GM20000 (cell line): ENCODE measurements at places on chromosomes 16 and 17.
A peak's percentile ranks its signal among the peaks of the same experiment; 100 is the strongest.

- DNase-seq, result peak; percentile 75
Measured at GRCh38 chr17:64780096-64781013, 118.2 kb upstream of the SMURF2 start.

GRCh38 chr16:66342294-66342900, 24.1 kb upstream of the CDH5 start:
- DNase-seq, result peak; percentile 42

- DNase-seq, result no peak
Measured at GRCh38 chr16:8686031-8686621, 11.7 kb downstream of the ABAT start.

GRCh38 chr16:79417601-79418008, 182.9 kb downstream of the MAF start:
- DNase-seq, result no peak

DNA sequence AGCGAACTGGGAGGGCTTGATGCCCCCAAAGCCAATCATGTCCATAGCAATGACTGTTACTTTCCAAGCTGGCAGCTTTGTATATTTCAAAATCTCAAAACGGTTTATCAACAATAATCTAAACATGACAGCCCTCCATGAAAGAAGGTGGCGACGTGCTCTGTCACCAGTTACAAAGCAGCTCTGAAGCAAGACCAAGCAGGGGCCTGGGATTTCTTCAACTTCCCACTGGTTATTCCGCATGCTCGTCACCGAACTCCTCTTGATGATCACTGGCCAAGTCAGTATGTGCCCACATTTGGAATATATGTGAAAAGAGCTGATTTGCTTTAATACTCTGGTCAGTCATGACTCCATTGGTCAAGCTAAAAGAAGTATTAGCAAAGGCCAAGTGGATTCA, 175.6 kb downstream of the VPS53 start:
- DNase-seq, result no peak

GRCh38 chr17:11996722-11997146, 541 bp downstream of the ZNF18 start:
- peak; percentile 53 for DNase-seq

DNA sequence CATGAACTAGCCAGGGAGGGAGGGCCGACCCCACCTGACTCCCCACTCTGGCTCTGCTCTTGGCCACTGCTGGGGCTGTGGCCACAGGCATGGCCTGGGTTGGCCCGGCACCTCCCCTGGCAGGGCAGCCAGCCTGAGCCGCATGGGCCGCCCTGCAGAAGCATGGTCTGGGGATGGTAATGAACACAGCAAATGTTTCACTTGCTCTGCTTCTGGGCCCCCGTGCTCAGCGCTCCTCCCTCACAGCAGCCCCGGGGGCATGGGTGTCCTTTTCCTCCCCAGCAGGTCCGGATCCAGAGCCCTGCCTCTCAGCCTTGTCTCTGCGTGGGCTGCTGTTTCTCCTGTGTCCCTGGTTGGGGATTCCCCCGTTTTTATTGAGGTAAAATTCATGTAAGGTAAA, 30.9 kb upstream of the KCNJ12 start:
- no peak for DNase-seq

GRCh38 chr17:29042679-29043538, at the start of gene PIPOX:
Gene PIPOX, plus strand, starts transcription at chr17:29043141. Its CDS starts 85 bp downstream, at chr17:29043226.
- no peak for DNase-seq

DNA sequence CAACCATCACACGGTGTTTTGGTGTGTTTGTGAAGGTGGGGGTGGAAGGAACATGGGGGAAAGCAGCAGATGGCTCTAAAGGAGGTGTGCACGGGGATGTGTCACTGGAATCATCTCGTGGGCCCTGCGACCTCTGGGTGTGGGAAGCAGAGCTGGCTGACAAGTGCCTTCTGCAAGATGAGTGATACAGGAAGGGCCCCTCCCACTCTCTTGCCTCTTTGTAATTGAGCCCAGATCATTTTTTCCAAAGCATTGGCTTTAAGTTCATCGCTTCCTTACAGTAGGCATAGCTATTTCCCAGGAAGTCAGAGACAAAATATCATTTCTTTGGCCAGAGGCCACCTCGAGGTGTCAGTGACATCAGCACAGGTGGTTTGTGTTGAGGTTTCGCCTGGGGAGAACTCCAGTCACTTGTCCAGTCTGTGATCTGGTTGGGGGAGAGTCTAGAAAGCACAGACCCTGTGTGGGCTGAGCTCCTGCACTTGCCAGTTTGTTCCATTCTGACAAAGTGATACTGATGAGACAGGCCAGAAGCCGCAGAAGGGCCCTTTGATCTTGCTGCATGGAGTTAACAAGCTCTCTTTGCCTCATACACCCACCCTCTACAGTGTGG, 20.6 kb upstream of the SNTB2 start:
- peak; percentile 38 for DNase-seq

GRCh38 chr16:159136-159849, 6.5 kb upstream of the HBM start:
- no peak for DNase-seq

GRCh38 chr17:68004201-68004600, 7.9 kb upstream of the C17orf58 start:
- DNase-seq, result no peak

DNA sequence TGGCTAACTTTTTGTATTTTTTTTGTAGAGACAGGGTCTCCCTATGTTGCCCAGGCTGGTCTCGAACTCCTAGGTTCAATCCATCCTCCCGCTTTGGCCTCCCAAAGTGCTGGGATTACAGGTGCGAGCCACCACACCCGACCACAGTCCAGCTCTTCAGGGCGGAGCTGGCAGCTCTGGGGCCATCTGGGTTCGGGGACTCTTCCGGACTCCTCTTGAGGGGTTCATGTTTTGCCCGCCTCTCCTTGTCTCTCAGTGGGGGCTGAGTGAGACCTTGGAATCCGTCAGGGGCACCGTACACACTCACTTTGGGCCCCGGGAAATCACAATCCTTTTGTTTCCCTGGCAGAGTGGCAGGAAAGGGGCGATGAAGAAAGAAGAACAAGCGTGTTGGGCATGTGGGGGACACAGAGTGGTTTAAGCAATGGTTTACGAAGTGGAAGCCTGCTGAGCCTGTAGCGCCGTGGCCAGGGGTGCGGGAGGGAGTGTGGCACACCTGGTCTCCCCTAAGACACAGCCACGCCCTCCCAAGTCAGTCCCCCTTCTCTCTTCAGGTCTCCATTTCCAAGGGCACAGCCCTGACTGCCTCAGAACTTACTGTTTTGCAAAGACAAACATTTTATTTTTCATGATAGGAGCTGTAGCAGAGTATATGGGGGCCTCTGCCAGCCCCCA, 26.1 kb downstream of the TNS4 start:
- DNase-seq, result no peak

DNA sequence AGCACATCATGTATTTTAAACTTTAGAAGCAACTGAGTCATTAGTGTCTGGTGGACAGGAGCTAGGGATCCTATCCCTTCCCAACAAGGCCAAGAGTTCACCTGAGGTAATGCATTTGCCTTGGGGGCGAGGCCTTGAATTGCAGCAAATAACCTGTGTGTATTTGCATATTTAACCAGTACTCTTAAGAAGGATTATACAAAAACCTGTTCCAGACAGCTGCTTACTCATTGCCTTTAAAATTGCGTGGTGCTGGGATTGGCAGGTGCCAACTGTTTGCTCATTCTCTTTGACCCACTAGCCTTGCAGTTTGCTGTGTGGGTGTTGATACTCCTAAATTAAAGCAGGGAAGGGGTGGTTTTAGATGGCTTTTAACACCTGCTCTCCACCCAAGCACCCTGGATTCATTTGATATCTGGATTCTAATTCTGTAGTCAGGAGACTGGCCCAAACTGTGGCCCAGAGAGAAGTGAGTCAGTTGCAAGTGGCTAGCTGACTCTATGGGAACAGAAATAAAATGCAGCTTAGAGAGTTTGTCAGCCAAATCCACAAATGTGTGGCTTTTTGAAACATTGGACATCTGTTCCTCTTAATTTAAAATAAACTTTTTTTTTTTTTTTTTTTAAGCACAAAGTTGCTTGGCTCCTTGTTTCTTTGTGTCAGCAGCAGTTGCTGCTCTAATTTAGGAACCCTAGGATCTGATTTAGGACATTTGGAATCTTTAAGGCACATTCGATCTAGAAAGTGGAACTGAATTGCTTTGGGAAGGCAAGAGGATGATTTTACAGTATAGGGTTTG, 46.9 kb downstream of the TUBD1 start:
- no peak for DNase-seq

GRCh38 chr16:82370282-82370681, 200.3 kb upstream of the MPHOSPH6 start:
- no peak for DNase-seq

DNA sequence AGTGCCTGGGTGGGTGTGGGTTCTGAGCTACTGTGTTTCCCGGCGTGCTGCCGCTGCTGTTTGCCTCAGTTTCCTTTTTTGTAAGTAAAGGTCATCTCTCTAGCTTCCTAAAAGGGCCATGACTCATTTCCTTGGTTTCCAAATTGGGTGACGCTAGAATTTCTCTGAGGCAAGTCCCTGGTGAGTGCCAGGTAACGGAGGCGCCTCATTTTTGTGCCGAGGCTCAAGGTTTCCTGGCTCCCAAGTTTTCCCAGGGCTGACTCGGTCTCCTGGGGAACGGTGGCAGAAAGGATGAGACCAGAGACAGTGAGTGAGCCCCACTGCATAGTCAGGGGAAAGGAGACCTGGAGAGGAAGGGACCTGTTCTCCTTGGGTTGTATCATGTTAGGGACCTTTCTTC, 20.3 kb downstream of the MSI2 start:
- no peak for DNase-seq

GRCh38 chr16:2289282-2289681, 21.4 kb upstream of the RNPS1 start:
- DNase-seq, result no peak

DNA sequence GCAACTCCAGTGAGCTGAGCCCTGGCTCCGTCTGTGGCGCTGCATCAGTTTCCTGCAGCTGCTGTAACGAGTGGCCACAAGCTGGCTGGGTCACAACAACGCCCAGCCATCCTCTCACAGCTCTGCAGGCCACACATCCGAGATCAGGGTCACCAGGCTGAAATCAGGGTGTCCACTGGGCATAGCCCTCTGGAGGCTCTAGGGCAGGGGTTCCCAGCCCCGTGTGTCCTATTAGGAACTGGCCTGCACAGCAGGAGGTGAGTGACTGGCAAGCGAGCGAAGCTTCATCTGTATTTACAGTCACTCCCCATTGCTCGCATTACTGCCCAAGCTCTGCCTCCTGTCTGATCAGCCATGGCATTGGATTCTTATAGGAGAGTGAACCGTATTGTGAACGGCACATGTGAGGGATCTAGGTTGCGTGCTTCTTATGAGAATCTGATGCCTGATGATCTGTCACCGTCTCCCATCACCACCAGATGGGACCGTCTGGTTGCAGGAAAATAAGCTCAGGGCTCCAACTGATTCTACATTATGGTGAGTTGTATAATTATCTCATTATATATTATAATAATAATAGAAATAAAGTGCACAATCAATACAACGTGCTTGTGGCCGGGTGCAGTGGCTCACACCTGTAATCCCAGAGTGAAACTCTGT, 176.5 kb downstream of the SEC14L1 start:
- DNase-seq, result no peak

- DNase-seq, result no peak
Measured at GRCh38 chr17:80969674-80970043, 22.0 kb upstream of the CHMP6 start.

GRCh38 chr16:20598832-20599469, 22.8 kb upstream of the ACSM2B start:
- no peak for DNase-seq

DNA sequence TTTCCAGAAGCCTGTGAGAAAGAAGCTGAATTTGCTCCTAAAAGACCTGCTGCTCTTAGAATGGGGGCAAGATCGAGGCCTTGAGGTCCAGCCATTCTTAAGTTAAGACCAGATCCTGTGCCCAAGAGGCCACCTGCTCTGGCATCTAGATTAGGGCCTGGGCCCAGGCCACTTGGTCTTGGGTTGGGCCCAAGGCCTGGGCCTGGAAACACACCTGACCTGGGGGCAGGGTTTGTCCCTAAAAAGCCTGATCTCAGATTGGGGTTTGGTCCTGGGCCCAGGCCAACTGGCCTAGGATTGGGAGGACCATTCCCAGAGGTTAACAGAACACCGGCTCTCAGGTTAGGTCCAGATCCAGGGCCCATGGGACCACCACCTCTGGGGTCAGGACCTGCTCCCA, 12.9 kb downstream of the CHTF8 start:
- DNase-seq, result no peak

- DNase-seq, result no peak
Measured at GRCh38 chr16:85437166-85438052, 175.7 kb upstream of the GSE1 start.

GRCh38 chr16:56032072-56032471, 156.9 kb upstream of the CES5A start:
- DNase-seq, result no peak

- DNase-seq, result no peak
Measured at GRCh38 chr16:89261691-89262563, 44.4 kb downstream of the ZNF778 start.
